ENCODE measurements at places on chromosomes 11 and 22.

DNA sequence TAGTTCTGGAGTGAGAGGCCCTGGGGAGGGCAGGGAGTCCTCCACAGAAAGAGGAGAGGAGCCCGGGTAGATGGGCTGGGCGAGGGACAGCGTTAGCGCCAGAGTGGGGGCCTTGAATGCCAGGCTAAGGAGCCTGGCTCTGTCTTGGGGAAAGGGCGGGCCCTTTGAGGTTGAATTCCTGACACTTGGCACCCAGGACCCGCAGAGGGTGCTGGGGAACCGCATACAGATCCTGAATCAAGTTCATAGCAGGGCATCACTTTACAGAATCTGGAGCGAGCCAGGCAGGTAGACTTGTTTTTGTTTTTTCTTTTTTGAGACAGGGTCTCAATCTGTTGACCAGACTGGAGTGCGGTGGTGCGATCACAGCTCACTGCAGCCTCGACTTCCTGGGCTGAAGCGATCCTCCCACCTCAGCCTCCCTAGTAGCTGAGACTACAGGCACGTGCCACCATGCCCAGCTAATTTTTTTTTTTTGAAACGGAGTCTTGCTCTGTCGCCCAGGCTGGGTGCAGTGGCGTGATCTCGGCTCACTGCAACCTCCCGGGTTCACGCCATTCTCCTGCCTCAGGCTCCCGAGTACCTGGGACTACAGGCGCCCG is 6.1 kb downstream of the CARNS1 start:
- no peak for DNase-seq
- no peaks in the 10 kb centered on the region for H3K36me3 ChIP-seq
- peaks cover 39% of the 10 kb centered on the region for H3K4me1 ChIP-seq
- peak overlapping the region; percentile 54 for H3K4me3 ChIP-seq
- no peaks in the 10 kb centered on the region for H3K27me3 ChIP-seq

DNA sequence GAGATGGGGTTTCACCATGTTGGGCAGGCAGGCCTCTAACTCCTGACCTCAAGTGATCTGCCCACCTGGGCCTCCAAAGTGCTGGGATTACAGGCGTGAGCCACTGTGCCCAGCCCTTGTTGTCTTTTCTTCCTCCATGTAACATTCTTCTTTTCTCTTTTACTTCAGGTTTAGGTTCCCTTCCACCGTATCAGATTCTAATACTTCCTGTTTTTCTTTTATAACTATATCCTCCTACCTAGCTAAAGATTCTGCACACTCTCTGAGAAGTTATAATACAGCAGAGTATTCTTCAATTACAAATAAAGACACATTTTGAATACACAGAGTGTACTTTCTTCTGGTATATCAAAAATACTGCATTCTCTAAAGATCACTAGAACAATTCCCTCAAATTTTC is 33.2 kb upstream of the GAB2 start:
- no peaks in the 10 kb centered on the region for H3K27me3 ChIP-seq
- H3K36me3 ChIP-seq = no peaks in the 10 kb centered on the region
- H3K4me3 ChIP-seq = no peak overlapping the region
- no peaks in the 10 kb centered on the region for H3K4me1 ChIP-seq
- DNase-seq = no peak
- no peak overlapping the region for H3K27ac ChIP-seq

DNA sequence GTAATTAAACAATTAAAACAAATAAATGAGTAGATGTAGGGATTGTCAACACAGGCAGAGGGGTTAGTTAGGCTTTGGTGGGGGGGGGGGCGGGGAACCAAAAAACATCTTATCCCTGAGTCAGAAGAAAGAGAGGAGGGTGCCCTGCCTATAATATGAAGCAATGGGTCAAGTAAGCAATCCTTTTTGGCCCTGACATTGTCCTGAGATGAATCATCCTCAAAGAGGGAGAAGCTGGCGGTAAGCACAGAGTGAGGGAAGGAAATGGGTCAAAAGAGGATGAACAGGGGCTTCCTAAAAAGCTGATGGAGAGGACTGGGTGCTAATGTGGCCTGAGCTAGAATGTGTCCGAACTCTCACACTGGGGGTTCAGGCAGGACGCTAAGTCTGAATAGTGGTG is 4.7 kb downstream of the OLFML1 start:
- DNase-seq = no peak
- peaks cover 14% of the 10 kb centered on the region for H3K27me3 ChIP-seq
- no peaks in the 10 kb centered on the region for H3K4me1 ChIP-seq

- DNase-seq = no peak
- no peaks in the 10 kb centered on the region for H3K36me3 ChIP-seq
- H3K4me3 ChIP-seq = no peak overlapping the region
- peaks cover 30% of the 10 kb centered on the region for H3K27me3 ChIP-seq
These were observed 5.1 kb upstream of the DCHS1 start for GRCh38 chr11:6660712-6661111.

GRCh38 chr11:70727899-70728620 is 329.7 kb downstream of the CTTN start:
- H3K4me3 ChIP-seq = no peak overlapping the region
- DNase-seq = no peak
- H3K4me1 ChIP-seq = no peaks in the 10 kb centered on the region
- H3K36me3 ChIP-seq = no peaks in the 10 kb centered on the region
- no peak overlapping the region for H3K27ac ChIP-seq
- H3K27me3 ChIP-seq = peaks cover 7% of the 10 kb centered on the region

- no peak for DNase-seq
- no peaks in the 10 kb centered on the region for H3K27me3 ChIP-seq
- H3K4me3 ChIP-seq = no peak overlapping the region
- no peaks in the 10 kb centered on the region for H3K36me3 ChIP-seq
- peaks cover 9% of the 10 kb centered on the region for H3K4me1 ChIP-seq
These were observed 18.2 kb upstream of the MUC5AC start for GRCh38 chr11:1139441-1140083.

DNA sequence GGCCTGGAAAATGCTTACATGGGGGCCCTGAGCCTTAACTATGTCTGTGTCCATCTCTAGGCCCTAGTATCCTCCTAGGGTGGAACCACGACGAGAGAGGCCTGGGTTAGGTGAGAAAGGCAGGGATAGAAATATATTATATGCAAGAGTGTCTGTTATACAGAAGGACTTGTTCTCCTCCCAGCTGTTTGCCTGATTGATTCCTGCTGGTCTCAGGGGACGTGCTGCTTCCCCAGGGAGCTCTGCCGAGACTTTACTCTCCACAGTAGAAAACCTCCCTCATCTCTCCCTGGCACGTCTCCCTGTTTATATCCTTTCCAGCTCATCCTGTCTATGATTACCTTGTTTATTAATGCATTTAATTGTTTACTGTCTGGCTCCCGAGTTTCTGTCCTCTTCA is 132.6 kb downstream of the MIAT start:
- no peaks in the 10 kb centered on the region for H3K4me1 ChIP-seq
- no peaks in the 10 kb centered on the region for H3K36me3 ChIP-seq
- H3K27me3 ChIP-seq = no peaks in the 10 kb centered on the region
- no peak overlapping the region for H3K4me3 ChIP-seq

GRCh38 chr22:45830531-45831245 is 146.3 kb downstream of the WNT7B start:
- no peaks in the 10 kb centered on the region for H3K36me3 ChIP-seq
- H3K4me3 ChIP-seq = no peak overlapping the region
- H3K4me1 ChIP-seq = no peaks in the 10 kb centered on the region
- H3K27ac ChIP-seq = no peak overlapping the region
- peak; percentile 7 for DNase-seq
- H3K27me3 ChIP-seq = no peaks in the 10 kb centered on the region

DNA sequence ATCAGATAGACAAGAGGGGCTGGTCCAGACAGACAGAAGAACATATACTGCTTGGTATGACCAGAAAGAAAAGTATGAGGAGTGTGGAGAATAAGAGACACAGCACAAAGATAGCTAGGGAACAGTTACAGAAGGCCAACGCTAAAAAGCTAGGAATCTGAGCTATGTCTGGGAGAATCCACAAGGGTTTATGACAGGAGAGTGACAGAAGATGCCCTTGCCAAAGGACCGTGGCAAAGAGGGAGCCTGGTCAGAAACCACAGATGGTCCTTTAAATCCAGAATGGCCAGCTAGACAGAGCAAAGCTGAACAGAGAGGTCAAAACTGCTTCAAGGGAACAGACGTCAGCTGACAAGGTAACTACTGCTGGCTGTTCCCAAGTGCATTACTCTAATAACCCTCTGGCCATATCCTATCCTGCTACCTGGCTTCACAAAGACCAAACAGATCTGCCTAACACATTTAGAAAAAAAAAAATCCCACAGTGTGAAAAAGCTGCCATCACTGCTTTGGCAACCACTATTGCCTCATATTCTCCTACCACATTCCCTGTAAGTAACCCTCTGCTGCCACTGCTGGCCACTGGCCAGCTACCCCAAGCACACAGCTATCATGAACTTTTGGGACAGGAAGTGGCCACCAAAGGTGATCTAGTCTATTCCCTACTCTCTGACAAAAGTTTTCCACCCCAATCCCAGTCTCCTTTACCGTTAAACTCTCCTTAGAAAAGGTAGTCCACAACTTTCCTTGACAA is 7.3 kb downstream of the SERGEF start:
- H3K27ac ChIP-seq = no peak overlapping the region
- H3K36me3 ChIP-seq = peaks cover 7% of the 10 kb centered on the region
- no peaks in the 10 kb centered on the region for H3K4me1 ChIP-seq
- no peak for DNase-seq
- no peak overlapping the region for H3K4me3 ChIP-seq
- no peaks in the 10 kb centered on the region for H3K27me3 ChIP-seq

DNA sequence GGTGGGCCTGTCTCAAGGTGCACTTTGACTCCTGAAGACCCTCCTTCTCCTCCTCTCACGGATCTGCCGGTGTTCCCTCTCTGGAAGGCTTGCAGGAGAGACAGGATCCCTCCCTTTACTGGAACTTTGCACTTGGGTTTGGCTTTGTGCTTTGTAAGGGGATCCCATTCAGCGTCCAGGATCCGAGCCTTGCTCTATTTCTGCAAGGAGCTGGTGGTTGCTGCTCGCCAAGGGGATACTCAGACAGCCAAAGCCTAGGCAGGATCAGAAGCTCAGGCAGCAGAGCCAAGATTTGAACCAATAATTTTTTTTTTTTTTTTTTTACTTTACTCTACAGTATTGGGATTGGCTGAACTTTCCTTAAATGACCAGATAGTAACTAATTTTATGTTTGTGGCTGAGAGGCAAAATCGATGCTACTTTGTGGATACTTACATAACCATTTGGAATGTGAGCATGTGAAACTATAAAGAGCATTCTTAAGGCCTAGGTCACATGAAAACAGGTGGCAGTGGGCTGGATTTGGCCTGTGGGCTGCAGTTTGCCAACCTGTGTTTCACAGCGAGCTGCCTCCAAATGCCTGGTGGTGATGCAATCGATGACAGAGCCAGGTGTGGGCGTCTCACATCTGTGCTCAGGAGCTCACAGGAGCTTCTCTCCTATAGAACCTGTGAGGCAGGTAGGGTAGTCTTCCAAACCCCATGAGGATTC is 25.2 kb downstream of the BCR start:
- no peaks in the 10 kb centered on the region for H3K4me1 ChIP-seq
- no peaks in the 10 kb centered on the region for H3K36me3 ChIP-seq
- H3K4me3 ChIP-seq = no peak overlapping the region
- no peak for DNase-seq
- H3K27ac ChIP-seq = no peak overlapping the region

DNA sequence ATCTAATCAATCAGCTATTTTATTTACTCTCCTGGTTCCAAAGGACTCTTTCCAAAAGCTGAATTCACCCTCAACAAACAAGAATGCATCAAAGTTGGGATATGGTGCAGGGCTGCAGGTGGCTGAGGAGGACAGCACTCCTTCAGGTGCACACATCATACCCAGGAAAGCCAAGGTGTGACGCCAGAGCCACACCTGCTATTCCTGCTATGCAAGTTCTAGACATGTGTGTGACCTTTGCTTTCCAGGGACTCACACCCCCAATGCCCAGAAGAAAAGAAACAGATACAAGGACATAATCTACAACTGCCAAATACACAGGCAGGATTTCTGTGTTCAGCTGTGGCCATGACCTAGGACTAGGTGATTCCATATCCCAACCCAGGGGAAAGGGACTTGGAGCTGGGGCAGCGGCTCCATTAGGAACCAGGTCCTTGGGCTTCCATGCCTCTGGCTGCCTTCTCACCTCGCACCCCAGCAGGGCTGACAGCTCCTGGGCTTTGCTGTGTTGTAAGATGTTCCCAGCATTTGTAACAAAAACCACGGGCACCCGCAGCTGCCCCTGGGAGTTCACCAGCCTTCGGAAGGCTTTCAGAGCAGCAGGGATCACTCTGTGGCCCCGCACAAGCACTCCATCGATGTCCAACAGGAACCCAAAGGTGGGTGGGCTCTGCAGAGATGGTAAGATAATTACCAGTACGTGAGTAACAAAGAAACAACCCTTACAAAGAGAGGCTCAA is 9.8 kb downstream of the HDHD5 start:
- H3K27me3 ChIP-seq = no peaks in the 10 kb centered on the region
- no peak overlapping the region for H3K4me3 ChIP-seq
- no peaks in the 10 kb centered on the region for H3K4me1 ChIP-seq
- peaks cover 2% of the 10 kb centered on the region for H3K36me3 ChIP-seq
- H3K27ac ChIP-seq = no peak overlapping the region

GRCh38 chr11:9265211-9266131 is at the start of gene DENND5A:
TSS of gene DENND5A (minus strand) at chr11:9265350. CDS start at chr11:9265069, 281 bp downstream.
- no peaks in the 10 kb centered on the region for H3K27me3 ChIP-seq
- H3K36me3 ChIP-seq = no peaks in the 10 kb centered on the region
- H3K4me1 ChIP-seq = peaks cover 30% of the 10 kb centered on the region

DNA sequence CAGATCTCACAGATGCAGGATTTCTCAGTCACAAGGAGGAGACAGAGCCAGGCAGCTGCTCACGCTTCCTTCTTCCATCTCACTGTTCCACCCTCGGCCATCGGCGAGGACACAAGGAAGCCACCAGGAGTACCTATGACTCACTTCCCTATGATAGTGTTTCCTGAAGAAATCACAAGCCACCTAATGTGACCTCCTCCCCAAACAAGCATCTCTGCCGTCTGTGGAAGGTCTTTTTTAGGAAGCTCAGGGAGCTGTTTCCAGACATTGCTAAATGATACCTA is 672.7 kb downstream of the TBC1D22A start:
- DNase-seq = no peak
- H3K4me3 ChIP-seq = no peak overlapping the region
- no peaks in the 10 kb centered on the region for H3K27me3 ChIP-seq
- H3K27ac ChIP-seq = no peak overlapping the region

DNA sequence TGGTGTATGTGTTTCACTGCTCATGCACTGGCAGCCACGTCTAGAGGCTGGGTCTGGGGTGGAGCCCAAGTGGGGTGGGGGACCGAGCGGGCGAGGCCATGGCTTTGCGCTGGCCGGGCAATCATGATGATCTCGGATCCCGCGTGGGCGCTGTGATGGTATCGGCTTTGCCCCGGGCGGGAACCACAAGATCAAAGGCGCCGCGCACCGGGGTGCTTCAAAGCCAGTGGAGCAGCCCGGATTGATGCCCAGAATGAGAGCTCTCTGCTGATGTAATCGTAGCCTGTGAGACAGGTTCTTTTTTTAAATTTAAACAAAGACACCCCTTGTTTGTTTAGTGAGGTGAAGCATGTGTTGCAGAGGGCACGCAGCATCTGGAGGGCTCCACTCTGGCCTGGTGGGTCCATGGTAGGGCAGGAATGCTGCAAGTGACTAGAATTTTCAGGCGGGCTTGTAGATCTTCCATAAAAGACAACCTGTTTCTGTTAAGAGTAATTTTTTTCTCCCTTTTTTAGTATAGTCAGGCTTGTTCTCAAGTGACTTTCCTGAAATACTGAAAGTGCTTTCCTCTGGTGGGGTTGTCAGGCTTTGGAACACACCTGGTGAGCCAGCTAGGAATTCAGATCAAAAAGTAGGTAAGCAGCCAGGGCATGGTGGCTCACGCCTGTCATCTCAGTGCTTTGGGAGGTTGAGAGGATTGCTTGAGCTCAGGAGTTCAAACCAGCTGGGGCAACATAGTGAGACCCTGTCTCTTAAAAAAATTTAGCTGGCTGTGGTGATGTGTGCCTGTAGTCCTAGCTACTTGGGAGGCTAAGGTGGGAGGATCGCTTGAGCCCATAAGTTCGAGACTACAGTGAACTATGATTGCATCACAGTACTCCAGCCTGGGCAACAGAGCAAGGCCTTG is 40.7 kb downstream of the ZNRF3 start:
- H3K4me3 ChIP-seq = no peak overlapping the region
- H3K4me1 ChIP-seq = no peaks in the 10 kb centered on the region
- DNase-seq = no peak

Measured in Panc1 (cell line).